Suprapubic skin (tissue), 4 donors: ENCODE measurements at places on chromosomes 6 and 20. TPM values are rescaled to one million over a fixed set of nuclear protein-coding genes. Genes with fewer than 3 reads are reported as not detected.
A peak's percentile ranks its signal among the peaks of the same experiment; 100 is the strongest.

GRCh38 chr6:77177470-77177869 lies 285.8 kb downstream of the HTR1B start:
- H3K27me3 ChIP-seq = no peaks in the 10 kb centered on the region
- H3K4me1 ChIP-seq = no peaks in the 10 kb centered on the region
- no peaks in the 10 kb centered on the region for H3K36me3 ChIP-seq
- H3K4me3 ChIP-seq = no peak overlapping the region

- peaks cover 33% of the 10 kb centered on the region for H3K4me1 ChIP-seq
- DNase-seq = no peak
- H3K36me3 ChIP-seq = peaks cover 13% of the 10 kb centered on the region
- H3K27me3 ChIP-seq = no peaks in the 10 kb centered on the region
- no peak overlapping the region for H3K27ac ChIP-seq
- H3K4me3 ChIP-seq = no peak overlapping the region
Measured at GRCh38 chr6:39924283-39924682, 10.0 kb downstream of the MOCS1 start.

DNA sequence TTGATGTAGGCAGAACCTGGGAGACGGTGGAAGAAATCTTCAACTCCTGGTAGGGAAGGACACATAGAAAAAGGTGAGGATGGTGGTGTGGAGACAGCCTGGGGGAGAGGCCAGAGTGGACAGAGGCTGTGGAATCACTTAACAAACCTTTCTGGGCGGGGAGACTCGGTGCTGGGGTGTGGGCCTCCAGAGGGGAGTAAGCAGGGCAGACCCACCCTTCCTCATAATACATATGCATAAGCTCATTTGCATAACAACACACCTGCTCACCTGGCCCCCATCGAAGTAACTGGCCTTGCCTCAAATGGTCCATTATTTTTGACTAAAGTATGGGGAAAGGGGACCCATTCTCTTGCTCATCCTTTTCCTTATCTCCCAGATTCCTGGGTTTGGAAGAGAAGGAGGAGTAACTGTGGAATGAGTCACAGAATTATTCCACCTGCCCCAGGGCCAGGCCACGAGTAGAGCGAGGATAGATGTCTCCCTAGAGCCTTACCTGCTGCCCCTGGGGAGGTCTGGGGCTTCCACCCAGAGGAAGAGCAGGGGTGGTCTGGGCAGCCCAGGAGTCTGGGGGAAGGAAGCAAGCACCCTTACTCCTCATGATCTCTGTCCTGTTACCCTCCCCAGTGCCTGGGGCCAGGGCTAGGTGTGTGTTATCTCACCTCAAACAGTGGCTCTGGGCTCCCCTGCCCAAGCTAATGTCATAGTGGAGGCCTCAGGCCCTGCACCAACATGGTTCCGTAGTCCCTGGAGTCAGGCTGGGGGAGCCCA lies 10.7 kb upstream of the VEGFA start:
- no peaks in the 10 kb centered on the region for H3K27me3 ChIP-seq
- no peak for DNase-seq
- H3K4me3 ChIP-seq = no peak overlapping the region
- no peaks in the 10 kb centered on the region for H3K36me3 ChIP-seq
- H3K27ac ChIP-seq = no peak overlapping the region

GRCh38 chr6:41555326-41556300 lies 9.4 kb downstream of the FOXP4 start:
- H3K27ac ChIP-seq = no peak overlapping the region
- H3K4me3 ChIP-seq = no peak overlapping the region
- DNase-seq = no peak
- H3K27me3 ChIP-seq = no peaks in the 10 kb centered on the region
- H3K4me1 ChIP-seq = peaks cover 7% of the 10 kb centered on the region

Gene B3GALT4
- total RNA-seq = 18.0 TPM

DNA sequence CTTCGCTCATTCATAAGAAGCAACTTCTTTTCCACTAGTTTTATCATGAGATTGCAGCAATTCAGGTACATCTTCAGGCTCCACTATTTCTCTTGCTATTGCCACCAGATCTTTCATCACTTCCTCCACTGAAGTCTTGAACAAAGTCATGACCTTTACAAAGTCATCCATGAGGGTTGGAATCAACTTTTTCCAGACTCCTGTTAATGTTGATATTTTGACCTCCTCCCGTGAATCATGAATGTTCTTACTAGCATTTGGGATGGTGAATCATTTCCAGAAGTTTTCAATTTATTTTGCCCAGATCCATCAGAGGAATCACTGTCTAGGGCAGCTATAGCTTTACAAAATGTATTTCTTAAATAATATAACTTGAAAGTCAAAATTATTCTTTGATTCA lies 1.5 kb downstream of the CENPQ start:
- H3K36me3 ChIP-seq = no peaks in the 10 kb centered on the region
- peaks cover 35% of the 10 kb centered on the region for H3K4me1 ChIP-seq
- no peak for DNase-seq

- peaks cover 9% of the 10 kb centered on the region for H3K4me1 ChIP-seq
- DNase-seq = no peak
- H3K27ac ChIP-seq = peak overlapping the region; percentile 74
- no peaks in the 10 kb centered on the region for H3K27me3 ChIP-seq
- H3K36me3 ChIP-seq = no peaks in the 10 kb centered on the region
- peak overlapping the region; percentile 76 for H3K4me3 ChIP-seq
Measured at GRCh38 chr20:31739550-31739977, 474 bp downstream of the TPX2 start.

Gene CLPSL1
- not detected for total RNA-seq

DNA sequence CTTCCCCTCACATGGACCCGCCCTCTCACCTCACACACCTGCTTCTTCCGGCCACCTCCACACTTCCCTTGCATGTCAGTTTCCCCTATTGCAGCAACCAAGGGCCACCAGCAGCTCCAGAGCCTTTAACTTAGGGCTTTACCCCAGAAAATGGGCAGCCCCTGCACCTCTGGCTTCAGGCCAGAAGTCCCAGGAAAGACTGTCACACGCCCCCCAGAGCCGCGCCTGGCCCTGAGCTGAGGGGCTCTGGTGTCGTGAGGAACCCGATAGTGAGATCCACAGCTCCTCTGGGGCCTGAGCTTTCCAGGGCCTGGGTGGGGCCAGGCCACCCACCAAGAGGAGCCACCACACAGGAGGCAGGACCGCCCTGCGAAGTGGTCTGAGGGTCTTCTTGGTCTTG lies 182.4 kb downstream of the DLL1 start:
- DNase-seq = peak; percentile 44
- peaks cover 6% of the 10 kb centered on the region for H3K27me3 ChIP-seq
- H3K27ac ChIP-seq = no peak overlapping the region
- H3K4me3 ChIP-seq = no peak overlapping the region
- H3K4me1 ChIP-seq = no peaks in the 10 kb centered on the region
- H3K36me3 ChIP-seq = no peaks in the 10 kb centered on the region

GRCh38 chr20:34583544-34583943 lies 25.0 kb downstream of the MAP1LC3A start:
- H3K36me3 ChIP-seq = peaks cover 20% of the 10 kb centered on the region

- H3K4me1 ChIP-seq = no peaks in the 10 kb centered on the region
- no peak overlapping the region for H3K4me3 ChIP-seq
- DNase-seq = no peak
- peaks cover 25% of the 10 kb centered on the region for H3K36me3 ChIP-seq
- H3K27ac ChIP-seq = no peak overlapping the region
- no peaks in the 10 kb centered on the region for H3K27me3 ChIP-seq
Measured at GRCh38 chr6:144778773-144779492, 493.8 kb downstream of the UTRN start.

- H3K4me3 ChIP-seq = no peak overlapping the region
- DNase-seq = no peak
- H3K27ac ChIP-seq = no peak overlapping the region
Measured at GRCh38 chr20:25321991-25322390, 68.6 kb downstream of the ABHD12 start.

DNA sequence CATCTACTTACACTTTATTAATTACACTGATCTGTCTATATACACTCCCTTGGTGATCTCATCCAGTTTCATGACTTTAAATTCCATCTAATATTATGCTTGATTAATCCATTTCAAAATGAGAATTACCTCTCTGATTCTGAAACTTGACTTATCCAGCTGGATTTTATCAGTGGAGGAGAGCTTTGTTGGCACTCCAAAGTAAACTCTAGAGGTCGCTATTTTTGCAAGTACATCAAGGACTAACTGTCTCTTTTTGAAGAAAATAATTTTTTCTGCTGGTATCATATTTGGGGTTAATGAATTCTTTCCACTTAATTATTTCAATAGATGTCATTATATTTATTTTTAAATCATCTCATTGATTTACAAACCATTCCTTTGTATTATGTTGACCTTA lies 630.3 kb upstream of the MAN1A1 start:
- H3K4me1 ChIP-seq = no peaks in the 10 kb centered on the region
- H3K4me3 ChIP-seq = no peak overlapping the region
- no peak for DNase-seq
- H3K36me3 ChIP-seq = no peaks in the 10 kb centered on the region

Gene EYA4
- total RNA-seq = 0.10 TPM

Gene PRRT1
- 0.44 TPM for total RNA-seq

GRCh38 chr6:107531868-107532267 lies 42.0 kb downstream of the SOBP start:
- no peak overlapping the region for H3K4me3 ChIP-seq
- DNase-seq = no peak
- no peaks in the 10 kb centered on the region for H3K27me3 ChIP-seq
- no peaks in the 10 kb centered on the region for H3K36me3 ChIP-seq

Gene PLAGL2
- total RNA-seq = 28.8 TPM

GRCh38 chr6:10908228-10908627 lies 21.4 kb downstream of the SYCP2L start:
- DNase-seq = no peak
- no peak overlapping the region for H3K27ac ChIP-seq
- H3K36me3 ChIP-seq = no peaks in the 10 kb centered on the region
- no peaks in the 10 kb centered on the region for H3K4me1 ChIP-seq

GRCh38 chr6:106939208-106939607 lies 35.3 kb downstream of the CD24 start:
- H3K27ac ChIP-seq = no peak overlapping the region
- no peaks in the 10 kb centered on the region for H3K4me1 ChIP-seq
- H3K4me3 ChIP-seq = no peak overlapping the region
- H3K27me3 ChIP-seq = no peaks in the 10 kb centered on the region
- H3K36me3 ChIP-seq = no peaks in the 10 kb centered on the region

GRCh38 chr6:21050935-21051334 lies 516.7 kb downstream of the CDKAL1 start:
- no peak overlapping the region for H3K4me3 ChIP-seq
- no peak overlapping the region for H3K27ac ChIP-seq
- H3K27me3 ChIP-seq = no peaks in the 10 kb centered on the region
- no peak for DNase-seq

DNA sequence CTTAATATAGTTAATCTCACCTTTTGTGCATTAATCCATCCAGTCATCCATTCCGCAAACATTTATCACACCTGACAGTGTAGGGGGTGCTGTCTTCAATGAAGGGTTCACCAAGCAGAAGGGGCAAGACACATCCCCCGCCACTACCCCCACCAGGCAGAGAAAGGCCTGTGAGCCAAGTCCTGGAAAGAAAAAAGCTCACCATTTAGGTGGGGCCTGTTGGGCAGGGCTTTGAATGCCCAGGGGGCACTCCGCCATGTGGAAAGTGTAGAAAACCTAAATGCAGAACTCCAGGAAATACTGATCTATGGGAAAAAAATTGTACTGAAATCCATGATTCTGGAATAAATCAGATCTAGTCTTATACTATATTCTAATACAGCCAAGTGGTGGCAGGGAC lies 4.8 kb upstream of the STX16 start:
- DNase-seq = no peak
- no peak overlapping the region for H3K27ac ChIP-seq
- H3K4me1 ChIP-seq = peaks cover 25% of the 10 kb centered on the region
- no peak overlapping the region for H3K4me3 ChIP-seq
- H3K36me3 ChIP-seq = no peaks in the 10 kb centered on the region
- no peaks in the 10 kb centered on the region for H3K27me3 ChIP-seq

GRCh38 chr6:54778731-54779130 lies 67.8 kb upstream of the FAM83B start:
- H3K27me3 ChIP-seq = no peaks in the 10 kb centered on the region
- no peak overlapping the region for H3K4me3 ChIP-seq
- H3K27ac ChIP-seq = no peak overlapping the region
- no peak for DNase-seq

- H3K27me3 ChIP-seq = no peaks in the 10 kb centered on the region
- no peak overlapping the region for H3K4me3 ChIP-seq
- H3K36me3 ChIP-seq = peaks cover 24% of the 10 kb centered on the region
- no peaks in the 10 kb centered on the region for H3K4me1 ChIP-seq
Measured at GRCh38 chr6:125899726-125900182, 56.8 kb upstream of the HINT3 start.

Gene GNAS-AS1
- not detected for total RNA-seq

DNA sequence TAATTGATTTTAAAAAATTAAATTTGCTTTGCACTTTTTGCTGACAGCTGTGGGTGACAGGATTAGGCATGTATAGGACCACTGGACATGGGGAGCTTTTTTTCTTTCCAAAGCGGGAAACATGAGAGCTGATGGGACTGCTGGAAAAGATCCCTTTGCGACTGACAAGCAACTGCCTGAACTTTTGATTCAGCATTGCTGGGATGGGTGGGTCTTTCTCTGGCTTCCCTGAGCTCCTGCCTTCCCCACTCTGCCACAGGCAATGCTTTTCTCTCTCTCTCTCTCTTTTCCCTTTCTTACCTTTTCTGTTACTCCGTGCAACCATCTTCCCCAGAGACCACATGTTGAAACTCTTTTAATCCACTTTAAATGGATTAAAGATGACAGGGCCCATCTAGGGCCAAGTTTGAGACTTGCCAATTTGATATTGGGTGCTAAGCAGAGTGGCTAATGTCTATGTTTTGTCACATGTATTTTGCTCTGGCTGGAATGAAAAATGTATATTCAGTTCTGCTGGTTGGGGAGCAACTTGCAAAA lies 33.5 kb upstream of the TPD52L1 start:
- no peaks in the 10 kb centered on the region for H3K27me3 ChIP-seq
- no peak overlapping the region for H3K4me3 ChIP-seq
- H3K4me1 ChIP-seq = no peaks in the 10 kb centered on the region
- H3K36me3 ChIP-seq = no peaks in the 10 kb centered on the region

DNA sequence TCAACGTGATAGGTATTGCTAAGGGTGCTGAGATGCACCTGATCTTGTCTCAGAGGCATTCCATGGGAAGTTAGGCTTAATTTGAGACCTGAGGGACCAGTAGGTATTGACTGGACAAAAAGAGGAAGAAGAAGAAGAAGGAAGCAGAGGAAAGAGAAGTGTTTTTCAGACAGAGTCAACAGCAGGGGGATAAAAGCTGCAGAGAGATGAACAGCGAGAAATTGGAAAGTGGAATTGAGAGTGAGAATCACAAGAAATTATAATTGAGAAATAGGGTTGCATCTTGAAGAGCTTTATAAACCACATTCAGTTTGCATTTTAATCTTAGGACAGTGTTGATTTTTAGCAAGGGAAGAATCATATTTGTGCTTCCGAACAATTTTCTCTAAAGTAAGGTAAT lies 254.0 kb downstream of the CD83 start:
- H3K27ac ChIP-seq = no peak overlapping the region
- H3K27me3 ChIP-seq = no peaks in the 10 kb centered on the region
- H3K4me1 ChIP-seq = no peaks in the 10 kb centered on the region
- DNase-seq = no peak
- no peaks in the 10 kb centered on the region for H3K36me3 ChIP-seq

Gene OR5V1
- total RNA-seq = not detected

Gene C6orf58
- not detected for total RNA-seq

- peaks cover 26% of the 10 kb centered on the region for H3K4me1 ChIP-seq
- H3K27ac ChIP-seq = peak overlapping the region; percentile 88
- DNase-seq = no peak
- no peaks in the 10 kb centered on the region for H3K36me3 ChIP-seq
- H3K27me3 ChIP-seq = no peaks in the 10 kb centered on the region
Measured at GRCh38 chr6:26088344-26088743, 1.1 kb downstream of the HFE start.
